ENCODE measurements at places on chromosomes 12 and 14.

DNA sequence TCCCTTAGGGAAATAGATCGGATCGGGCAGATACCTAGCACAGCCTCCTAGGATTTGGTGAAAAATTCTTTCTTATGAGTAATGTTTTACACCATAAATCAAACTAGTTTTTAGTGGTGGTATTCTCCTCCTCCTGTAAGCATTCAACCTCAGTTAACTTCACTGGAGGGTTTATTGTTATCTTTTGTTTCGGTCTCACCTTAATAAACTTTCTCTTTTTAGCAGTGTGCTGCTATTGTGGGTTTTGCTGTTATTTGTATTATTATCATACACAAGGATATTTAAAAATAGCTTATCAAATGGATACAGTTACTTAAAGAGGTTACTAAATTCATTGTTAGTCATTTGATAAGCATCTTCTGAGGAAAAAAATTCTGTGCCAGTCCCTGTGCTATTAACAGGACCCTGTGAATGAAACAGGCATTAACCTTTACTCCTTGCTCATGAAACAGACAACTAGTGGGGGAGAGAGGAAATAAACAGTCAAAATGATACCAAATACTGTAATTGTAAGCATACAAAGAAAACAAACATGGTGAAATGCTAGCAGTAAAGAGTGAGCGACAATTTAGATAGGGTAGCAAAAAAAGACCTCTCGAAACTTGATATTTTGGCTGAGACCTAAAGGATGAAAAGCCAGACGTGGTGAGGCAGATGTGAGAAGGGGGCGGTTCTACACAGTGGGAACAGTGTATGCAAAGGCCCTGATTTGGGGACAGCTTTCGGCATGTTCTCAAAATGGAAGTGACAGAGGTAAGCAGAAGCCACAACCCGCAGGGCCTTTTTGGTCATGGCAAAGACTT is 178.7 kb upstream of the SOX5 start:
- DNase-seq, result no peak

GRCh38 chr14:68042586-68043210 is 223.1 kb downstream of the RAD51B start:
- no peak for DNase-seq

DNA sequence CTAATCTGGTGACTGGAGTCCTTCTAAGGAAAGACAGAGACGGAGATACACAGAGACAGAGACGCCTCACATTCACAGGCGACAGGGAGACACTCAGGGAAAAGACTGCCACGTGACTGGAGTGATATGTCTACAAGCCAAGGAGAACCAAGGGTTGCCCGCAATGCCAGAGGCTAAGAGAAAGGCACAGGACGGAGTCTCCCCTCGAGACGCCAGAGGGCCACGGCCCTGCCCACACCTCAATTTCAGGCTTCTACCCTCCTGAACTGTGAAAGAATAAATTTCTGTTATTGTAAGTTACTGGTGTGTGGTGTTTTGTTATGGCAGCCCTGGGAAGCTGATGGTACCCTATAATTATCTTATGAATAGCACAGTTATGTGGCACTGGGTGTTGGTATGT is 11.6 kb upstream of the RAN start:
- DNase-seq, result no peak

GRCh38 chr12:67651132-67651695 is 2.7 kb downstream of the DYRK2 start:
- DNase-seq, result no peak

- no peak for DNase-seq
Measured at GRCh38 chr12:18224745-18225144, 36.6 kb upstream of the PIK3C2G start.

Data from activated CD4-positive, alpha-beta T cell treated with anti-CD3 and anti-CD28 coated beads, Interleukin-2, amount 50 U/mL, for 4 hours (primary cell).